NCI-H526 treated with DMSO at 0.1 percent for 48 hours (cell line): ENCODE measurements at places on chromosomes 6 and 20.

DNA sequence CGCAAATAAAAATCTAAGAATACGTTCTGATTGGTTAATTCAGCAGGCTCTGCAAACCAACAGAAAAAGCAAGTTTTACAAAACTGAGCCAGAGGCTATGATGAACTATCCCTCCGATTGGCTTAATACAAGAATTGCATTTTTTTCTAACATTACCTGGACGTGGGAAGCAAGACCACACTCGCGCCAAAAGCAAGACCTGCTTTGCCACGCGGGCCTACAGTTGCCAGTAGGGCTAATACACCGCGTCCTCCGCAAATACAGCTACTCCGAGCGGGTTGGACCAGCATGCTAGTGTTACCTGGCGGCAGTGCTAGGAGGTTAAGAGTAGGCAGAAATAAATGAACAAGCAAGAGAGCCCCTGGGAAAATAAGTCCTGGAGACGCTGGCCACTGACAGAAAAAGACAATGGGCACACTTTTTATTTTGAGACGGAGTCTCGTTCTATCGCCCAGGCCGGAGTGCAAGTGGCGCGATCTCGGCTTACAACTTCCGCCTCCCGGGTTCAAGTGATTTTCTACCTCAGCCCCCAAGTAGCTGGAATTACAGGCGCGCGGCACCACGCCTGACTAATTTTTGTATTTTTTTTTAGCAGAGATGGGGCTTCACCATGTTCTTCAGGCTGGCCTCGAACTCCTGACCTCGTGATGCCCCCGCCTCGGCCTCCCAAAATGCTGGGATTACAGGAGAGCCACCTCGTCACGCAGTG, 131.9 kb upstream of the BTN3A2 start:
- DNase-seq, result no peak

GRCh38 chr6:38056361-38056760, 236.8 kb downstream of the ZFAND3 start:
- DNase-seq, result no peak

- DNase-seq, result peak; percentile 37
Measured at GRCh38 chr6:110557199-110557598, 80.8 kb upstream of the SLC22A16 start.

DNA sequence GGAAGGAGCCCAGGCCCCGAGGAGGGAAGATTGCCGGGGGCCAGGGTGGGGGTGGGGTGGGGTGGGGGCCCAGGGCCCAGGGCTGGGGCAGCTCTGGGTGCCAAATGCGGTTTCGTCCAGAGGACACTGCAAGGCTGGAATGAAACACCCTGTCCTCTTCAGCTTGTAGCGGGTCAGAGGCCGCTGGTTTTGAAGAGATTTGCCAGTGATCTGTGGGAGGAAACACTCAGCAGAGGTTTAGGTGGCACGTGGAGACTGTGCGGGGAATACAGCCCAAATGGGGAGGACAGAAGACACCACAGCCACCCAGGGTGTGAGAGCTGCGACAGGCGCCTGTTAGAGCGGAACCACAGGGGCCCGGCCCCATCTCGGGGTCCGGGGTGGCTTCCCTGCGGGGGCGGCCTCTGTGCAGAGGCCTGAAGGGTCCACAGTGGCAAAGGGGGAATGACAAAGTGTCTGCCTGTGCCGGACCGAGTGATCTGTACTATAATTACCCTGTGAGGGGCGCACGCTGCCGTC, 29.2 kb downstream of the FRMD1 start:
- DNase-seq, result no peak
